ENCODE measurements at places on chromosomes 13 and 19.

- peak; percentile 96 for DNase-seq
These were observed 11.5 kb downstream of the APLP1 start for GRCh38 chr19:35879770-35880317.

GRCh38 chr13:35720290-35720689 is 243.8 kb upstream of the MAB21L1 start:
- no peak for DNase-seq

DNA sequence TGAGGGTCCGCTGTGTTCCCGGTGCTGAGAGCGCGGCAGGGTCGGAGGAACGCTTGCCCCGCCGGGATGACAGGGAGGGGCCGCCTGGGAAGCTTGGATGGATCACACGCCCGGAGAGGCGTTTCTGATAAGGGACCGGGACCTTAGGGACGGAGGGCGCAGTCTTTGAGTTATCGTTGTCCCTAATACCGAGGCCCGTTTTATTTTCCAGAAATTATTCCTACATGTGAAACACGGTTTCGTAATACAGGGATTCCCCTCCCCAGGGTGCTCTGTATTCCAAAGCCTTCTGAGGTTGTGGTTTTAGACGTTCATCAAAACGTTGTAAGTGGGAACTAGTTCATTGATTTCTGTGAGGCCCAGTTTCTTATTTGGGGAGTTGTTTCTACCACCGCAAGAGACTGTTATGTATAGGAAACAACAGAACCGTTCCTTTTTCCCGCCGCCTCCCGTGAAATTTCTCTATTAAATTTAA is 752 bp downstream of the PDCD5 start:
- no peak for DNase-seq

DNA sequence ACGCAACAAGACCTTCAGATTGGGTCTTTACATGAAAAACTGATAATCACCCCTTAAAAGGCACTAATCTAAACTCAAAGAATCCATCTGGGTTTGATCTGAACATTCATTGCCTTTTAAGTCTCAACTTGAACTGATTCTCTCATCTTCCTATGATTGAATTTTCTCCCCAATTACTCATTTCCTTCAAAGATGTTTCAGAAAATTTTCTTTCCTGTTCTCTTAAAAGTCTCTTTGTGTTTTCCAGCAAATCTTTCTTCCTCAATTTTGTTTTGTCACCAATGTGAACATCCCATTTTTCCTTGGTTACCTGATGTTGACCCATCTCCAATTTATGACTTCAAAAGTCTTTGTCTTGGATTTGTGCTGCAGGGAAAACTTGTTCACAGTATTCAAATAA is 234.3 kb downstream of the DACH1 start:
- no peak for DNase-seq

DNA sequence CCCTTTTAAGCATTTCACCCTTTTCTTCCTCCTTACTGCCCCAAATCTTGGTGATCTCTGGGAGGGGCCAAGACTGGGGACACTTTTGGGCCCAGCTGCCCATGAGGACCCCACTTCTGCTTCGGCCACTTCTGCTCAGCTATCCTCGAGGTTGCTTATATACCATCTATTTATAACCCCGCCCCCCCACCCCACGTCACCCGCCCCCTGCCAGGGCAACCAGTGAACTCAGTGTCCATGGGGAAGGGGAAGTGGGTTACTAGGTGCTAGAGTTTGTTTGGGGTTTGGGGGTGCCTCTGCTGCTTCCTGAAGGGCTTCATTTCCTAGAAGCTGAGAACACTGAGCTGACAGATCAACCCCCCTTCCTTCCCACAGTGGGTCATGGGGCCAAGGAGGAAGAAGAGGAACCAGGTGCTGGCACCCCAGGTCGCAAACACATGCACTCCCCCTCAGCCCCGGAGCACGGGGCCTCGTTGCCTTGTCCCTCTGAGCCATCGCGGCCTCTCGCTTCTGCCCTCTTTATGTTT is 6.1 kb upstream of the ADGRE5 start:
- DNase-seq, result no peak

Measured in ecto neural progenitor cell (in vitro differentiated cells).